SIG-M5 (cell line): ENCODE measurements at places on chromosomes 2 and 18.

- DNase-seq: no peak
Measured at GRCh38 chr18:12296457-12296856, 11.6 kb upstream of the TUBB6 start.

- peak; percentile 63 for DNase-seq
Measured at GRCh38 chr2:42216694-42217093, 47.5 kb downstream of the EML4 start.

- no peak for DNase-seq
Measured at GRCh38 chr2:55620123-55620779, 2.8 kb upstream of the PPP4R3B start.

- no peak for DNase-seq
Measured at GRCh38 chr2:237944302-237944701, 22.5 kb upstream of the UBE2F start.
